ENCODE measurements at places on chromosomes 2 and 18.

DNA sequence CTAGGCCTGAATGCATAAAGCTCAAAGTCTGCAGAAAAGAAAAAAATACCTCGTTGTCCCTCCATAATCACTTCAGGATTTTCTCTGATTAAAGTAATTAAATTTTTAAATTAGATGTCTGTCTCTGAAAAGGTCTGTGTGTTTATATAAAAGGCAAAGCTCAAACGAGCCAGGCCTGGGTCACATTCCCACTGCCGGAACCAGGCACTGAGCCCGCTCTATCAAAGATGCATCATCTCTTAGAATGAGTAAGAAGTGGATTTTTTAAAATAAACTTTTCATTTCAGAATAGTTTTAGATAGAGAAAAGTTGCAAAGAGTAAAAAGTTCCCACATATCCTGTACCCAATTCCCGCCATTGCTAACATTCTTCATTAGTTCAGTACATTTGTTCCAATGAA is 202.1 kb upstream of the KYNU start:
- DNase-seq, result no peak

DNA sequence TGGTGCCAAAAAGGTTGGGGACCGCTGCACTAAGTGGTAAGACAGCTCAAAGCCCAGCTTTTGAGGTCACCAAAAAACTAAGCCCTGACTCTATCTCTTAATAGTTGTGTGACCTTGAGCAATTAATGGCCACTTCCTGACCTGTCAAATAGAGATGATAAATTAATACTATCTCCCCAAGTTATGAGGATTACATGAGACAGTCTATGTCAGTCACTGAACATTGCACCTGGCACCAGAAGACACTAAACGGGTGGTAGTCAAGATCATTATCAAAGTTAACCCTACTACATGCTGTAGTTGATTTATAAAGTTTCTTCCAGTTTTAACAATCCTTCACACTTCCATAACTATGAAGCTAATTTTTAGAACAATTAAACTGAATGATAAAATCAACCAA is 36.5 kb downstream of the STPG4 start:
- DNase-seq, result no peak

DNA sequence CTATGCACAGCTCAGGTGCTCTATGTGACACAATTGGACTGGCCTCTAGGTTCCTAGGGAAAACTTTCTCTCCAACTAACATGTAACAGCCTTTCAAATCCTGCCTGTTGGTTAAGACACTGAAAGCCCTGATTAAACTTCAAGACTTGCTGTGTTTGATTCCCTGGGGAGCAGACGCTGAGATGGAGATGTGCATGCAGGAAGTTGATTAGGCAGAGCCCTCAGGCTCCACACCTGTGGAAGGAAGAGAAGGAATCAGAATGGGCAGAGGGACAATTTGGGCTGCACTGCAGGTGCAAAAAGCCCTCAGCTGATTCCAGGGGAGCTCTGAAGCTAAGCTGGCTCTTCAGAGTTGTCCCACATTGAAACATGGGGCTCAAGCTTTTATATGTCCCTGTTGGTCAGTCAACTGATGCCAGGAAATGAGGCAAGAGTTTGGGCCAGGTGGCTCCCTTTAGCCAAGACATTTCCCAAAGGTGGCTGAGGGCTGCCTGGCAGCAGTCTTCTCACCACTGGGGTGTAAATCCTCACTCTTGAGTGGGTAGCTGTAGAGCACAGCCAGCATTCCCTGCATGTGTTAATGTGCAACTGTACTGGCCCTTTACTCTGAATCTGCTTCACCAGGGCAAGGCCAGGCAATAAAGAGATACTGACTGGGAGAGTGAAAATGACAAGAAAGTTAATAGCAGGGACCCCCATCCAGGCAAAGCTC is 199.5 kb upstream of the DDX18 start:
- no peak for DNase-seq

DNA sequence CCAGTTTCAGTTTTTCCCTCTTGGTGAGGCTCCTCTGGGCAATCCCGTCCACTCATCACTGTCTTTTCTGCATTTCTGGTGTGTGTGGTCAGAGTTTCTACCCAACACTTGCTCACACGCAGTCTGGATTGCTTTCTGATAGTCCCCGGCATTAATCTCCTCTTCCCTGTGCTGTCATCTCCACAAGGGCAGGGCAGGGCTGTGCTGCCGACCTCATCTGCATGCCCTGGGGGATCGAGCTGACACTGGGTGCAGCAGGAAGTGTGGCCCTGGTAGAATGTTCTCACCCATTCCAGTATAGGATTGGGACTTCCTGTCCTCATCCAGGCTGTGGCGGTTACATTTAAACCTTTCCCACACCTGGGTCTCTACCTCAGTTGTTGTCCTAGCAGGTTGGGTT is 80.0 kb upstream of the FAM136A start:
- DNase-seq, result peak; percentile 32

DNA sequence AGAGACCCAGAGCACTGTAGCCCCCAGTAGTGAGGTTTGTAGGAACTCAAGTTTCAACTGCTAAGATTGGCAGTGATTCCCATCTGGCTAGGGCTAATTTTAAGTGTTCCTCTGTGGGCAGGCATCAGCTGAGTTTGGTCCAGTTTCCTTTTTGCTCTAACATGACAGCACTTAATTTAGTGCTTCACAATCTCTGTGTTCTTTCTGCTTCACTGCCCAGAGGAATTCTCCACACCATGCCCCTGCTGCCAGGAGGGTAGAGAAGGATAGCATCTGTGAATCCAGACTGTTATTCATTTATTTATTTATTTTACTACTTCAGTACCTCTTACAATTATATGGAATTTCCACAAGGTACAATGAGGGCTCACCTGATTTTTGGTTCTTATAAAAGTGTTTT is 549.9 kb upstream of the FSIP2 start:
- no peak for DNase-seq
